ENCODE measurements at places on chromosomes 6 and 20. TPM values are rescaled to one million over a fixed set of nuclear protein-coding genes. Genes with fewer than 3 reads are reported as not detected.

Gene RIN2
- total RNA-seq: 6.4 TPM

Gene F13A1
- 1.1 TPM for total RNA-seq

Gene ESR1
- not detected for total RNA-seq

Gene ULBP3
- total RNA-seq: 5.4 TPM

Gene SEMG1
- total RNA-seq: 0.46 TPM

- DNase-seq: no peak
Observed at GRCh38 chr6:170179616-170180324, 111.1 kb downstream of the DLL1 start.

GRCh38 chr6:136226027-136226673 lies 24.0 kb downstream of the MTFR2 start:
- peak; percentile 79 for DNase-seq

- DNase-seq: peak; percentile 55
Observed at GRCh38 chr6:111113336-111114086, 26.2 kb downstream of the SLC16A10 start.

- DNase-seq: no peak
Observed at GRCh38 chr20:4633379-4633778, 88.3 kb upstream of the PRND start.

- no peak for DNase-seq
Observed at GRCh38 chr20:59802471-59803221, 130.8 kb downstream of the SYCP2 start.

- DNase-seq: no peak
Observed at GRCh38 chr20:25206063-25206403, 10.5 kb downstream of the ENTPD6 start.

DNA sequence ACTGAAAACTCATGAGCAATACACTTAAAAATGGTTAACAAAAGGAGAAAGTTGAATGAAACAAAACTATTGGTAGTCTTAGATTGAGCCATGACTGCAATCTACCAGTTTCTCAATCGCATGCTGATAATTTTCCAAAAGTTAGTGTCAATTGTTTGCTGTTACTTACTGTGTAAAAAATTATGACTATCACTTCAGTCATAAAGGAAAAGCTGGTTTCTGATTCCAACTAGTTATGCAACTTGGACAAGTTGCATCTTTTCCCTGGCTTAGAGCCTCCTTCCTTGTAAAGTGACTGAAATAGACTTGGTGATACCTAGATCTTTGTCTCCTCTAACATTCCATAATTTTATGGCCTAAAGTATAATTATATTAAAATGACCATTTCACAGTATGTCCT lies 88.3 kb upstream of the PAK5 start:
- no peak for DNase-seq

DNA sequence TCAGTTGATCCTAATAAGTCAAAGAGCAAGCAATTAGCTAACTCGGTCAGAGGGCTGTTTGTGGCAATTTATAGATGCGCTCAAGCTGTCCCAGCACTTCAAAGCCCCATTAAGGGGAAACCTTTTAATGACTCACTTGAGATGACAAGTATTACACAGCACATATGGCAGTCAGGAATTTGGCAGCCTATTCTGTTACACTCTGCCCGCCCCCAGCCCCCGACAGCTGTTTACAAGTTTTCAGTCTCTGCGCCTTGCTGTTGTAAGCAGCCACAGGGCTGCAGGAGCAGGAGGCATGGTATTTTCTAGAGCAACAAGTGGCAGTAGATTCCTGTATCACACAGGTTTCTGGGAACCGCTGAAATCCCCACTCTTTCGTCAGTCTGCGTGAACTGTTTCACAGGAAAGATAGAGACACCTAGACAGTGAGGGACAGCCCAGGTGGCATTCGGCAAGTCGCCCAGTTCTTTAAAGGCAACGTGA lies 263.0 kb downstream of the FOXC1 start:
- DNase-seq: peak; percentile 90

- no peak for DNase-seq
Observed at GRCh38 chr6:136506124-136506799, 44.0 kb downstream of the MAP7 start.

DNA sequence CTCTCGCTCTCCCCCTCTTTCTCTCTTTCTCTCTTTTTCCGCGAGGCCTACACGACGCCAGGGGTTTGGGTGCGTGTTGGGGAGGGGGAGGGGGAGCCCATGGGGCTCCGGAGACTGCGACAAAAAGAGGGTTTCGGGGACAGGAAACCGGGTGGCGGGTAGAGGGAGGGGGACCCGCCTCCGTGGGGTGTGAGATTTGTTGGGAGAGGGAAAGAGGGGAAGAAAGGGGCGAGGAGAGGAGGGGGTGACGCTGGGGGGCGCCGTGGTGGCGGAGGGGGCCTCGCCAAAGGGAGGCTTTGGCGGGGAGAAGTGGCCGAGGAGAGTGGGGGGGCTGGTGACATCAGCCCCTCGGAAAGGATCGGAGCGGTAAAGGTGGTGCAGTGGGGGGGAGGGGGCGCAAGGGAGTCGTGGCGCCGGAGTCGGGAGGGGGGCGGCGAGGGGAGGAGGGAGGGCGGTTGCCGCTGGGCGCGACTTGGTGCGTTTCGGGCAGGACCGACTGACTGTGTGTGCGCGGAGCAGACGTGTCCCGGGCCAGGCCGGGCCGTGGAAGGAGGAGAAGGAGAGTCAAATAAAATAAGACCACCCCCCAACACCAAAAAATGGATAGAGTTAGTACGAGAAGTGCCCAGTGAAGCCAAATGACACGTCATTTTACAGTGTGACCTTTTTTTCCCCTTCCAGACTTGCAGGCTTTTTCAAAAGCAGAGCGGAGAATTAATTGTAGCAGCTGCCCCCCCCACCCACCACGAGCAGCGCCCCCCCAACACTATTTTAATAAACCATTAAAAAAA lies 39.8 kb downstream of the GNAS start:
- DNase-seq: peak; percentile 88

GRCh38 chr20:21873291-21873690 lies 167.8 kb downstream of the PAX1 start:
- DNase-seq: no peak

DNA sequence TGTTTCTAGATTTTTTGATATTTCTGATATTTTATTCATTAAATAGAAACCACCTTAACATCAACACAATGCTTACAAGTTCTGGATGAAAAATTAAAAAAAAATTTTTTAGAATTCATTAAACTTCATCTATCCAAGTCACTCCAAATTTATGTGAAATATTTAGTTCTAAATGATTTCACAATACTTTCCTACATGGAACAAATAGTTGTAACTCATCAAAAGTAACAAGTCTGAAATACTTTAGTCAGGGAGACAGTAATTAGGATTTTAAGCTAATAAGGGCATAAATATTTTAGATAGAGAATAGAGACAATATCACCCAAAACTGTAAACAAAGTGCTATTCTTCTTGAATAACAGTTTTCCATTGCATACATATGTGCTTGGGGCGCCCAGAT lies 147.8 kb downstream of the HIVEP2 start:
- DNase-seq: no peak

All from endodermal cell (in vitro differentiated cells).